Renal pelvis (tissue), 12 donors: ENCODE measurements at places on chromosomes 2 and 18.
A peak's percentile ranks its signal among the peaks of the same experiment; 100 is the strongest.

GRCh38 chr2:69464575-69464974, 27.3 kb upstream of the NFU1 start:
- no peak for DNase-seq

- DNase-seq = no peak
These were observed 104.0 kb downstream of the CYRIA start for GRCh38 chr2:16561676-16562075.

GRCh38 chr2:32792416-32792815, 154.3 kb upstream of the LTBP1 start:
- DNase-seq = peak; percentile 12

GRCh38 chr2:138359532-138359931, 142.0 kb upstream of the SPOPL start:
- no peak for DNase-seq

DNA sequence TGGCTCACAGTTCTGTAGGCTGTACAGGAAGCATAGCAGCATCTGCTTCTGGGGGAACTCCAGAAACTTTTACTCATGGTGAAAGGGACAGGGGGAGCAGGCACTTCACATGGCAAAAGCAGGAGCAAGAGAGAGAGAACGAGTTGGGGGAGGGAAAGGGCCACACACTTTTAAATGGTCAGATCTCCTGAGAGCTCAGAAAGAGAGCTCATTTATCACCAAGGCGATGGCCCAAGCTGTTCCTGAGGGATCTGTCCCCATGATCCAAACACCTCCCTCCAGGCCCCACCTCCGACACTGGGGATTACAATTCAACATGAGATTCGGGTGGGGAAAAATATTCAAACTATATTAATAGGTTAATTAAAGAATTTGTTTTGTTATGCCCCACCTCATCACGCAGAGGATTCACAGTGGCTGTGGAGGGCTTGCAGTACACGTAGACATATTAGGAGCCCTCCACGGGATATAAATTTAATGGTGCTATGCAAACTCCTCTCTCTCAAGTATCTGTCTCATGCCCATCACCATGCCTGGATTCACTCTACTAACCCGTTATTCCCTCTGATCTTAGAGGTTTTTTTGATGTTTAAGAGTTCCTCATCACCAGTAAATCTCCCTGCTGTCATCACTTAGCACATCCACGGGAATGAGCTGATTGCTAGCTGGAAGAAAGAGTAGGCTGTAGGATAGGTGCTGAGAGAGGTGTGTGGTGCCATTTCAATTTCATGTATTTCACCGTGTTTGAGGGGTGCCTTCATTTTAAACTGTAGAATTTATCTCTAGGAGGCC, 84.5 kb upstream of the ARHGAP28 start:
- DNase-seq = peak; percentile 48

GRCh38 chr2:46379213-46380037, 82.2 kb downstream of the EPAS1 start:
- DNase-seq = peak; percentile 28

- peak; percentile 41 for DNase-seq
These were observed 238.1 kb downstream of the LPIN1 start for GRCh38 chr2:11984316-11985158.
